ENCODE measurements at places on chromosomes 1 and 21.

DNA sequence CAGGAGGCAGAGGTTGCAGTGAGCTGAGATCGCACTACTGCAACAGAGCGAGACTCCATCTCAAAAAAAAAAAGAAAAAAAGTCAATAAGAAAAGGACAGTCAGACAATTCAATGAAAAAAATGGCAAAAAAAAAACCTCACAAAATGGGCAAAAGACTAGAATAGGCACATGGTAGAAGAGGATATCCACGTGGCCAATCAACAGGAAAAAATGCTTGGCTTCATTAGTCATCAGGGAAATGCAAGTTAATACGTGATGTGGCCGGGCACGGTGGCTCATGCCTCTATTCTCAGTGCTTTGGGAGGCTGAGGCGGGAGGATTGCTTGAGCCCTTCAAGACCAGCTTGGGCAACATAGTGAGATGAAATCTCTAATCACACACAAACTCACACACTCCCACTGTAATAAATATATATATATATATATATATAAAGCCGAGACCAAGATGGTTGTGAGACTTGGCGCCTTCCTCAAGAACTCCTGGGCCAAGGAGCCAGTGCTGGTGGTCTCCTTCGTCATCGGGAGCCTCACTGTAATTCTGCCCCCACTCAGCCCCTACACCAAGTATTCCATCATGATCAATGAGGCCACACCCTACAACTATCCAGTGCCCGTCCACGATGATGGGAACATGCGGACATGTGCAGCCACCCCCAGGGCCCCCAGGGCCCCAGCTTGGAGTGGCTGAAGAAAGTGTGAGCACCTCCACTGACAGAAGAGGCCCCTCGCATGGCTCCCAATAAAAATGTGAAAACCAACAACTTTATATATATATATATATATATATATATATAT lies 22.9 kb upstream of the LEFTY2 start:
- no peak for DNase-seq

- no peak for DNase-seq
Observed at GRCh38 chr1:65420590-65421350, at the start of the genes LEPR and LEPROT. LEPR (plus strand) TSS chr1:65420668; CDS start chr1:65565566, 144,898 bp downstream. LEPROT (plus strand) TSS chr1:65420668; CDS start chr1:65420725, 57 bp downstream.

DNA sequence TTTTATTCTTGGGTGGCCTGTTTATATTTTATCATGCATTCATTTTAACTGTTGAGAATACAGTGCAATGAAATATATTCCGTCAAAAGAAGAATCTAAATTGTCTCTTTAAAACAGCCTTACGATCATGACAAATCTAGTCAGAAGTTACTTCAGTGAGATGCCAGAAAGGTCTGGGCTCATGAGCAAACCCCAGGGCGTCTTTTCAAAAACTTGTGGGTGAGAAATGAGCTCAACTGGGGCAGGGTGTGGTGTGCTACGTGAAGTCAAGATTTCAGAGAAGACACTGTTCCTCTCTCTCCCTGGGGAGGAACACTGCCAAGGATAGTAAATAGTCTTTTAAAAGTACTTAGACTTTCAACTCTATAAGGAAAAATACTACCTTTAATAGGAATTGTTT lies 13.4 kb upstream of the UAP1 start:
- DNase-seq, result peak; percentile 6

GRCh38 chr1:114116086-114116485 lies 37.6 kb downstream of the SYT6 start:
- no peak for DNase-seq

GRCh38 chr1:200520735-200521134 lies 99.8 kb downstream of the KIF14 start:
- DNase-seq, result no peak

- DNase-seq, result no peak
Observed at GRCh38 chr1:100793659-100794058, 74.1 kb downstream of the VCAM1 start.
